Endothelial cell of umbilical vein (primary cell): ENCODE measurements at places on chromosomes 4 and X. TPM values are rescaled to one million over a fixed set of nuclear protein-coding genes. Genes with fewer than 3 reads are reported as not detected.

DNA sequence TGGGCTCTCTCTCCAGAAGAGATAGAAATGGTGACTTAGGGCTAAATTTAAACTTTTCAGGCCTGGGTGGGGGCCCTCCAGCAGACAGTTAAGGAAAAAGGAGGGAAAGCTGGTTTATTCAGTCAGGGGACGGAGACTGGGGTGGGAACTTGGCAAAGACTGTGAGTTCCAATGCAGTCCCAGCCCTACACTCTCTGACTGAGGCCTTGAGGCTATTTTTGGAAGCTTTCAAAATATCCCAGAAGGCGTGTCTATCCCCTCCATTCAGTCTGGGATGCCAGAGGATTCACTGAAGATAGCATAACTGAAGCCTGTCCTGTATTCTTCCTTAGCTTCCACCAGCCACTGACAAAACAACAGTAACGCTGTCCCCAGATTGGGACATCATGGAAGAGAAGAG, 32.1 kb upstream of the MSN start:
- DNase-seq, result no peak

DNA sequence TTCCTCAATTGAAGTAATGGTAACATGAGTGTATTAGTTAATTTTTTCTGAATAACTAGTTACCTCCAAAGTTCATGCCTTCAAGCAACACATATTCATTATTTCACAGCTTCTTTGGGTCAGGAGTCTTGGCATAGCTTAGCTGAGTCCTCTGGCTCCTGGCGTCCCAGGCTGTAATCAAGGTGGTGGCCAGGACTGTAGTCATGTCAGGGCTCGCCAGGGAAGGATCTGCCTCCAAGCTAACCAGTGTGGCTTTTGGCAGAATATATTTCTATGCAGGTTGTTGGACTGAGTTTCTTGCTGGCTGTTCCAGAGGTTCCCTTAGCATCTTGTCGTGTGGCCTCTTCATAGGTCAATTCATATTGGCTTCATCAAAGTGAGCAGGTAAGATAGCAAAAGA, 10.0 kb upstream of the HS3ST1 start:
- DNase-seq, result no peak

DNA sequence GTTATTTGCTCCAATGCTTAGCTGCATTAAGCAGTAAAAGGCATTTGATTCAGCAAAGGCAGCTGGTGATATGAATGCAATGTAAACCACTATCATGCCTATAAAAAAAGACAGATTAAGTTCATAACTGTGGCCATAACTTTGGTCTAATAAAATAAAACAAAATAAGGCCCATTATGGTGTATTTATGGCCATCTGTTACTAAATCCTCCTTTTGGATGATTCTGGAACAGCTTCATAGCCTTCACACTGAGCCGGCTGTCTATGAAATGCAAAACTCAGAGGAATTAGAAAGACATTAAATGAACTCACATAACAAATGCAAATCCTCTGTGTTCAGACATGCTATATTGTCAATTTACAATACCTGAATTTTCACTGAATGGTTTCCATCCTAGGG, 223.7 kb upstream of the FAT4 start:
- no peak for DNase-seq

FREM3 gene
- 0.08 and 0.10 TPM in 2 replicates for polyA plus RNA-seq

- no peak for DNase-seq
Observed at GRCh38 chr4:40607221-40607620, 22.4 kb downstream of the RBM47 start.

LRP2BP gene
- polyA plus RNA-seq, result 0.16 and 0.18 TPM in 2 replicates

TMEM33 gene
- polyA plus RNA-seq, result 52.5 and 52.9 TPM in 2 replicates

TMEM35A gene
- 10.4 and 11.0 TPM in 2 replicates for polyA plus RNA-seq

DNA sequence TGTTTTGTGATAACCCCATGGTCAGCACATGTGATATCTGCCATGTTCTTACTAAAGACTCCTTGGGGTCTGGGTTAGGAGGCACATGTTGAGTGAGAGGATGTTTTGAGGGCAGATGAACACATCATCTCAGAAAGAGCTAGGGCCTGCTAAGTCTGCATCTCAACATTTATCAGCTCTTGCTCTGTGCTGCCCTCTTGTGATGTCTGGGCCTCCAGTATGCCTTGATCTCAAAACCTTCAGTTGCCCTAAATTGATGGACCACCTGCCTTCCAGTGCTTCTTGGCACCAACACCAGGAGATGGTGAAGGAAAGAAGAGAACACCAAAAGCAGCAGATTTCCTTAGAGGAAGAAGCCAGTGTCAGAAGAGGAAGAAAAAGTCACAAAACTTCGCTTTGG, 22.5 kb downstream of the MID1 start:
- DNase-seq, result peak; percentile 63

DNA sequence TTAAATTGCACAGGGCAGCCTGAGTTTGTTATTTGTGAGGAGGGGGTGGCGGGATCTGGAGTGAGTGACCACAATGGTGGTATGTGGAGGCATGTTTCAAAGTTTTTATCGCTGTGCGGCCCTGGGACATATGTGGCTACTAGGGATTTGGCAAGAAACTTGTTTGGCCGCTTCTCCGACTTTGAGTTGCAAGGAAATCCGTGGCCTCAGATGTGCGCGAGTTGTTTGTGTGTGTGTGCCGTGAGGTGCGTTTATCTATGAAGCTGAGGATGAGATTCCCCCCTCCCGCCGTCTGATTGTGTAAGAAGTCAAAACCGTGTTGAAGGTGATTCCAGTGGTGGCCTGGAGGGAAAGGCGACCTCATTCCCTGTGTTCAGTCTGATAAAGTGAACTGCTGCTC, 1.4 kb downstream of the JADE3 start:
- DNase-seq, result peak; percentile 33

NMU gene
- polyA plus RNA-seq, result 1.4 and 1.6 TPM in 2 replicates

- DNase-seq, result no peak
Observed at GRCh38 chr4:83318666-83319065, 16.0 kb downstream of the HPSE start.

GRCh38 chr4:139907001-139907809, 241.6 kb downstream of the MGST2 start:
- DNase-seq, result peak; percentile 77

GRCh38 chrX:15985937-15986336, 131.3 kb upstream of the AP1S2 start:
- no peak for DNase-seq

DNA sequence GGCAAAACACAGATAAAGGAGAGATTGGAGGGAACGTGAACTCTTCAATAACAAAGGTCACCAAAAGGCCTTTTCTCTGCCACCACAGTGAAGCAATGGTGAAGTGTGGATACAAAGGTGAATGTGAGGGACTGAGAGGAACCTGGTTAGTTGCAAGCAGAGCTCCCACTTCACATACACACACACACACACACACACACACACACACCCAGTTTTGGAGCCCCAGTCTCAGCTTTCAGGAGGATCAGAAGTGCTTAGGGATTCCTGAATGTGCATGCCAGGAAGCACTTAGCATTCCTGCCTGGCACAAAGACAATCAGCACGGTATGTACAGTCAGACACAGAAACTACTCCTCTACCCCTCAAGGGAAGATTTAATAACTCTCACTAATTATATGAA, 71.5 kb downstream of the ARHGEF9 start:
- peak; percentile 29 for DNase-seq

- DNase-seq, result peak; percentile 44
Observed at GRCh38 chr4:147732518-147733235, 789 bp downstream of the ARHGAP10 start.

GRCh38 chr4:38865445-38865844, 2.2 kb upstream of the FAM114A1 start:
- DNase-seq, result no peak

GRCh38 chr4:48255959-48256342, 13.7 kb downstream of the TEC start:
- no peak for DNase-seq

- no peak for DNase-seq
Observed at GRCh38 chr4:1459081-1459721, 53.0 kb upstream of the NKX1-1 start.

DNA sequence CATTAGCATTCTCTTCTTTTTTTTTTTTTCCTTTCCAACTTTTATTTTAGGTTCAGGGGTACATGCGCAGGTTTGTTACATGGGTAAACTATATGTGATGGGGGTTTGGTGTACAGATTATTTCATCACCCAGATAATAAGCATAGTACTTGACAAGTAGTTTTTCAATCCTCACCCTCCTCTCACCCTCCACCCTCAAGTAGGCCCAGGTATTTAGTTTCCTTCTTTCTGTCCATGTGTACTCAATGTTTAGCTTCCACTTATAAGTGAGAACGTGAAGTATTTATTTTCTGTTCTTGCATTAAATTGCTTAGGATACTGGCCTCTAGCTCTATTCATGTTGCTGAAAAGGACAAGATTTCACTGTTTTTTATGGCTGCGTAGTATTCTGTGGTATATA, 140.8 kb upstream of the PGRMC2 start:
- no peak for DNase-seq

DNA sequence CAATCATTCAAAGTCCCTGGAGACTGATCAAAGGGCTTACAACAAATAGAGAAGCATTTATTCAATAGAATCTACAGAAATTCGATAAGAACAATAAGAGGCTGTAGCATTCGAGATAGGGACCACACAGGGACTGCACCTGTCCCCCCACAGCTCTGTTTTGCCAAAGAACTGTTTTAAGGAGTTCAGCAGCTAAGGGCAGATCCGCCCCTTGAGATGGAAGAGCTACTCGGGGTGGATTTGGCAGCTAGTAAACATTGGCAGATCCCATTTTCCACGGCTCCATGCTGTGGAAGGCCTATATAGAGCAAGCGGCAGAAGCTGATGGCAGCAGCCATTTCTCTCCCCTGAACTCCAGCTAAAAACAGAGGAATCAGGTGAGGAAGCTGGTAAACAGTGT, 75.7 kb downstream of the GPR82 start:
- no peak for DNase-seq

DNA sequence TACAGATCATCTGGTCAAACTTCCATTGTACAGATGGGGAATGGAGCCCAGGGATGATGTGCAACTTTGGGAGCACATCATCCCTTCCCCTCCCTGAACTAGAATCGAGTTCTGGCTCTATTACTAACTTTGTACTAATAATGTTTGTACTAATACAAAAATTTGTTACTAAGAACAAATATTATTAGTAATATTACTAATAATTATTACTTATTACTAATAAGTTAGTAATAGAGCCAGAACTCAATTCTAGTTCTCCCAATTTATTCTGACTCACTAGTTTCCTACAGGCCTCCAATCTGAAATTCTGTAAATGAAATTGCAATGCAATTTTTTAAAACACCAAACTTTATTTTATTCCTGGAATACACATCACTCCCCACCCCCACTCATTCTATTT, 47.9 kb upstream of the CD40LG start:
- no peak for DNase-seq

GRCh38 chr4:123017636-123018395, 95.4 kb upstream of the NUDT6 start:
- peak; percentile 76 for DNase-seq

GRCh38 chrX:102892103-102892502, 45.0 kb upstream of the RAB40AL start:
- DNase-seq, result peak; percentile 47

GAGE12E gene
- polyA plus RNA-seq, result not detected in 2 replicates

PHOX2B gene
- not detected in 2 replicates for polyA plus RNA-seq

GRCh38 chr4:54541426-54542118, 116.2 kb upstream of the KIT start:
- no peak for DNase-seq
